ENCODE measurements at places on chromosomes 7 and 10. TPM values are rescaled to one million over a fixed set of nuclear protein-coding genes. Genes with fewer than 3 reads are reported as not detected.

Gene TMEM178B
- 3.1 TPM for total RNA-seq

Gene GPR146
- 5.4 TPM for total RNA-seq

Gene FAM237B
- total RNA-seq, result not detected

Gene TMEM236
- total RNA-seq, result 0.48 TPM

Gene C10orf95
- total RNA-seq, result not detected

Gene SLC26A3
- not detected for total RNA-seq
